AG10803 (cell line): ENCODE measurements at places on chromosomes 7 and 10.
A peak's percentile ranks its signal among the peaks of the same experiment; 100 is the strongest.

- DNase-seq: no peak
Measured at GRCh38 chr7:130390486-130390885, 10.2 kb downstream of the CPA1 start.

DNA sequence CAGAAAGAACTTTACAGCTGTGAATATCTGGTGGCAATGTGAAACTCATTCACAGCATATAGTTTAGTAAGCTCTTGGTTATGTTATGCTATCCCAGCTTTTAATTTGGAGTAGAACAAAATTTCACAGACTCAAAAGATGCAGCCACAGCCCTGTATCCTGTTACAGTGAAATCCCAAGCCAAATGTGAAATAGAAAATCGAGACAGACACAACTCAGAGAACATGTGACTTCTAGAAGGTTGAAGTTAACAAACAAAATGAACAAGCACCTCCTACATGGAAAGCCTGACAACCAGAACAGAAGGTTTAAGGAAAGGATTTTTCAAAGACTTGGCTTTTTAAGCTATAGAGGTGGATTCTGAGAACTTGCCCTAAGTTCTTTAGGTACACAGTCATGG is 39.6 kb downstream of the JAZF1 start:
- DNase-seq: no peak

DNA sequence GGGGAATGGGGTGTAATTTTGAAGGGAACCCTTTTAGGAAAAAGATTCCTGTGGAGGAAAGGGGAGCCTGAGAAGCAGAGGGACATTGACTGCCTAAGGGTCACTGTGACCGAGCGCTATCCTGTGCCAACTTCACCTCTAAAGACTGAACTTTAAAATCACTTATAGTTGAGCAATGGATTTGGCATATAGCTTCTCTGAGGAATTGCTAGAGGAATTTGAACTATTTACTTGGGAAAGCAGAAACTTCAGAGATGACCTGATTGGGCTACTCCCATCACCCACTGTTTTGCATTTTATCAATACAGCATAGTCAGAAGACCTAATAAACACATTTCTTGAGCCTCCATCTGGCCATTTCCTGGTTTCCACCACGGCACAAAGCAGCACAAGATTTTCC is 23.7 kb upstream of the WNT16 start:
- DNase-seq: peak; percentile 79

DNA sequence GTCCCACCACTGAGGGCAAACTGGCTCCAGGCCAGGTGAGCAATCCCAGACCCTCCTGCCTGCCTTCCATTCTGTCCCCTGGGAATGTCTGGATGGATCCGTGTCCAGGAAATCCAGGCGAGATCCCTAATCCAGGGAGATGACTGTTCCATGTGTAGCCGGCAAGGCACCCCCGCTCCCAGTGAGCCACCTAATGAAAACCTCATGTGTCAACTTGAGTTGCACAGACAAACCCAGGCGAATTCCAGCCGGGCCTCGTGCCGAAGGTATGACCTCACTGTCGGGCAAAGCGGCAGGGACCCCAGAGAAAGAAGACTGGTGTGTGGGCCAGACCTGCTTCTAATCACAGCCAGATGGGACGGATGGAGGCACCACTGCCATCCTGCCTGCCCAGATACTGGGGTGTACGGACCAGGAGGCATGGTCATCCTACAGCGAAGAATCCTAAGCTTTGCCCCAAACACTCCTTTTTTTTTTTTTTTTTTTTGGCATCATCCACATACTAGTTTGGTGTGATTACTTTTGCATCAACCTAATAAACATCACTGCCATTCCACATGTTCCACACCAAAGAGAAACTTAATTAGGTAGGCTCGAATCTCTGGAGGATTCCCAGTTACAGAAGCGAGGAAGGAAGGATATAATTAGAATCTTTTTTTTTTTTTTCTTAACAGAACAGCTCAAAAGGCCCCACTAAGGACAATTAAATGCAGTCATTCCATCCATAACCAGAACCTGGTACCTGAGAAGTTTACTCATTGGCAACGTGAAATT is 313.1 kb downstream of the CALN1 start:
- DNase-seq: peak; percentile 90

- no peak for DNase-seq
Measured at GRCh38 chr10:86068231-86069054, 298.2 kb downstream of the GRID1 start.

DNA sequence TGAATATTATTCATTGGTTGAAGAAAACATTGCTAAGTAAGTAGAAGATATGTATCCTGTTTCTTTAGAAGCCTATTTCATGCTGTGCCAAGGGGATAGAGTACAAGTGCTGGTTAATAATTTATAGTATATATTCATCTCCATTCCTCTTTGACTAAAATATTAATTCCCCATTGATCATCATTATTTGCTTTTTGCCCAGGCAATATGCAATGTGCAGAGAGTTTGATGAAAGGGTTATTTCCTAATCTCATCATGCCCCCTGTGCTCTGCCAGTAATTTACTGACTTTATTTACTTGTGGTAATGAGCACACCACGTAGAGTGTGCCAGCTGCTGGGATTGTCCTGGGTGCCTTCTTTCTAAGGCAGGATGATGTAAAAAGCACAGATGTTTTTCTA is 180.9 kb downstream of the REEP3 start:
- DNase-seq: no peak

DNA sequence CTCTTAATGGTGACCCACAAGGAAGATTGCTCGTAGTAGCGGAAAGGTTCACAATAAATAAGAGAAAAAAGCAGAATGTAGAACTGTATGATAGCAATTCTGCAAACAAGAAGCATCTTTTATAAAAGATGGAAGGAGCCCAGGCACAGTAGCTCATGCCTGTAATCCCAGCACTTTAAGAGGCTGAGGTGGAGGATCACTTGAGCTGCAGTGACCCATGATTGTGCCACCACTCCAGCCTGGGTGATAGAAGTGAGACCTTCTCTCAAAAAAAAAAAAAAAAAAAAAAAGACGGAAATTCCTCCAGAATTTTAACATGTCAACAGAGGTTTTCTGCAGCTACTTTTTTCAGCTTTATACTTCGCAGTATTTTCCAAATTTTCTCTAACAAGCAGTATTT is 13.2 kb downstream of the GATAD1 start:
- no peak for DNase-seq

DNA sequence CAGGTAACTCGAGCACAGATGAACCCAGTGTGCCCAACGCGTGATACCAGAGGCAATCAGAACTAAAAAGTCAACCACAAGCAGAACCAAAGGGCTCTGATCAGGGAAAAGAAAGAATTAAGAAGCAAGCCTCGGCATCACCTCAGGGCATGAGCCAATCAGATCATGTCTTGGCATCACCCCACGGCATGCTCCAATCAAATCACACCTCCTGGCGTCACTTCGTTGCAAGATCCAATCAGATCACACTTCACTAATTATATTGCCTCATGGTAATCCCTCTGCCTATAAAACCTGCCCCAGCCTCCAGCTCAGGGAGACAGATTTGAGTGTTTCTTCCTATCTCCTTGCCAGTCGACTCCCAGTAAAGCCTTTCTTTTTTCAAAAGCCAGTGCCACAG is 46.8 kb downstream of the TYW1B start:
- no peak for DNase-seq

GRCh38 chr7:84161398-84161797 is 33.2 kb downstream of the SEMA3A start:
- DNase-seq: no peak

DNA sequence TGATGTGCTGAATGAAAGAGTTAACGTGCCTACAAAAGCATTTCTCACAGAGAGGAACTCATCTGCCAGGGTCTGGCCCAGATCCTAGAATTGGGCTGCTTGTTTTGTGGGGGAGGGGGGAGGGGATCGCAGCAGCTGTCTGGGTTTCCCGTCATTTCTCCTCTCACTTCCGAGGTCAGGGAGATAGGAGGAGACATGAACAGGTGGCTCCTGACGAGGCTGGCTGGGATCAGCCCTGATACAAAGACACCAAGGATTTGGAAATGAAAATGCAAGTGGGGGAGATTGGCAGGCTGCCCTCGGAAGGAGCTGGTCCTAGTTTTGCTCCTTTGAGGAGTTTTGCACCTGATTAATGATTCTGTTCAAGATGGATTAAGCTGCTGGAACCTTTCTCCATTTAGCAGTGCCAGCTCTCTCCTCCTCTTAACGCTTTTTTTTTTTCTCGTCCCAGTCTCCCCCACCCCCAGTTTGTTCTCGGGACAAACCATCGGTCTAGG is 86.8 kb upstream of the KMT2C start:
- peak; percentile 34 for DNase-seq

DNA sequence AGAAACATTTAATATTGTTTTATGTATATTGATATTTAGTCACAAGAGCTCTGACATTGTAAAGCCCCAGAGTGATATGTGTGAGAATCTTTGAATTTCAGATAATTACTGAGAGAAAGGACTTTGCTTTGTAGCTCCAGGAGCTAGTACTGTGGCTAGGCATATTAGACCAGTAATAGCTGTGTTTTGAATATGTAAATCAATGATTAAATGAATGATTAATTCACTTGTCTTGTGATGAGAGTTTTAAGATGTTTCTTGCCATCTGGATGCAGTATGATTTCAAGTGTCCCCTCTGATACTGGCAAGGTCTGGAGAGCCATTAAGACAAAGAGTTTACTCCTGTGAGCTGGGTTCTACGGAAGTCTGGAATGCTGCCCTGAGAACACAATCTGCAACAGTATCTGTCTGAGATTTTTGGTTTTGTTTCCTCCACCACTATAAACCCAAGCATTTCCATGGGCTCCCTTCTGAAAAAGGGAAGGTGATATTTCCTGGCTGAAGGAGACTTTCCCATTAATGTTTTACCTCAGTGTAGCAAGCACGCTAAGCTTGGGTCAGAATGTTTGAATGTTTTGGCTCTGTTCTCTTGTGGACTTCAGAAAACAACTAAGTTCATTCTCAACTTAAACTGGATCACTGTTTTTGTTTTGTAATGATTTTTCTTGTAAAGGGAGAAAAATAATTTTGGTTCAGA is 61.3 kb upstream of the BICC1 start:
- DNase-seq: no peak

- no peak for DNase-seq
Measured at GRCh38 chr7:155360495-155361345, 63.0 kb downstream of the INSIG1 start.

DNA sequence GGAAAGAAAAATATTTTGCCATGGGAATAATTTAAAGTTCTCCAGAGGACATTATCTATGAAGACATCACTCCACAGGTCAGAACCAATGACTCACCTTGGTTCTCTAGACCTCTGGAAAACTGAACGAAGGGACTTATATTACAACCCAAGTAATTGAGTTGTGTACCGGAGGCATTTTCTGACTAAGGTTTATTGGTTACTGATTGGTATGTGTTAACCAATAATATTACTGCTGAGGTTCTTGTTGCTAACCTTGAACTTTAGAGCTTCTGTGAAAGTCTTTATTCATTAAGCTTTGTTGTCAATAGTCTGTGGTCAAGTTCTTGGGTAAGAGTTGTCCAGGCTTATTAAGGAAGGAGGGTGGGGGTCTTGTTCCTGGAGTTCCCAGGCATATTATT is 78.1 kb upstream of the MTPN start:
- no peak for DNase-seq

DNA sequence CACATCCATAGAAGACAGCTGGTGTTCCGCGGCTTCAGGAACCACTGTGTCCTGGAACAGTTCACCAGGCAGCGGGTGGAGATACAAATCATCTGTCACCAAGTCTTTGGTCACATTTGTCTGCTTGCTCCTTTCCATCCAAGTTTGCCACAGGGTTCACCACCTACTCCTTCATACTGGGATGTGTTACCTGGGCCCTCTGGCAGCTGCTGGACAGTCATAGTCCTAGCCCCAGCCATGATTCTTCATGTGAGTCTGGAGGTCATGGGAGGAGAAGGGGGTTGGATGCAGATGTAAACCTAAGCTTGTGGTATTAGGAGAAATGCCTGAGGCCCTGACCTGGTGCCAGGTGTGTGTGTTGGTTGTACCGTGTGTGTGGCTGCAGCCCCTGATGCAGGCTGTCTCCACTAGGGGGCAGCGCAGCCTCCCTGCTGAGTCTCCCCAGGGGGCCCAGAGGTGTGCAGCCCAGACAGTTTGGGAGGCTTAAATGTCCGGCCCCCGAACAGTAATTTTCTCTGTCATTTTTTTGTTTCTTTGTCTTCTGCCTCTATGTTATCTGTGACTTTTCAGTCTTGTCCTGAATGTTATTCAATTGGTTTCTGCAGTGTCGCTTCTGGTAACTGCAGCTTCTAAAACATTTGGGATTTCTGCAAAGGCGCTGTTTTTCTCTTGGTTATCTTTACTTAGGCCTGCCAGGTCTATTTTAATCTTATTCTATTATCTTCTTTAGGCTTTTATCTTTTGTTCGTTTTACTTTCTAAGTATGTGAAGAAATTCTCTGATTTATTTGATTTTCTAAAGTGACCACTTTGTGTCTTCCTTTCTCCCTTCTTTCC is 14.8 kb downstream of the NPS start:
- no peak for DNase-seq

- peak; percentile 33 for DNase-seq
Measured at GRCh38 chr10:79001082-79001885, 67.5 kb upstream of the ZMIZ1 start.

- DNase-seq: no peak
Measured at GRCh38 chr10:128167926-128168520, 41.8 kb upstream of the MKI67 start.

DNA sequence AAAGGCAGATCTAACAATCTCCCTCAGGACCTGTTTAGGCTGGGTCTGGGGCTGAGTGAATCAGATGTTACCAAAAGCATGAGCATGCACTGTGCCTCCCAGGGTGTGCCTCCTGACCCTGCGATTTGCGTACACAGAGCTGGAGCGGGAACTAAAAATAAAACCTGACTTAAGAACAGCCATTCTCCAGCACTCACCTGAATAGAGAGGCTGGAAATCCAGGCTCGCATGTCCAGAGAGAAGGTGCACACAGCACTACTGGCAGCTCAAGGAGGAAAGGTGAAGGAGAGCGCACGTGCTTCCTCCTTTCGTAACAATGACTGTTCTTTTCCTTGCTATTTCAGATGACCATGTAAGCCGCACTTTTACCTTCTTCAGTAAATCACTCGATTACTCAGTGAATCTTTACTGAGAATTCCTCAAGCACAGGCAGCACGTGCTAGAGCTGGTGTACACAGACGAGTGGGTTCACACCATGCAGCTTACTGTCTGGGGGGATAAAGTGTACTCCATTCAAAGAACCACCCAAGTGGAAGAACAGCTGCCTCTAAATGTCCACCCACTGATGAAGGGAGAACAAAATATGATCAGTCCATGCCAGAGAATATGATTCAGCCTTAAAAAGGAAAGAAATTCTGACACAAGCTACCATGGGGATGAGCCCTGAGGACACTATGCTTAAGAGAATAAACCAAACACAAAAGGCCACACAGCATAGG is 45.6 kb downstream of the SFMBT2 start:
- DNase-seq: no peak

- peak; percentile 6 for DNase-seq
Measured at GRCh38 chr10:128854963-128855362, 612.1 kb upstream of the MGMT start.

DNA sequence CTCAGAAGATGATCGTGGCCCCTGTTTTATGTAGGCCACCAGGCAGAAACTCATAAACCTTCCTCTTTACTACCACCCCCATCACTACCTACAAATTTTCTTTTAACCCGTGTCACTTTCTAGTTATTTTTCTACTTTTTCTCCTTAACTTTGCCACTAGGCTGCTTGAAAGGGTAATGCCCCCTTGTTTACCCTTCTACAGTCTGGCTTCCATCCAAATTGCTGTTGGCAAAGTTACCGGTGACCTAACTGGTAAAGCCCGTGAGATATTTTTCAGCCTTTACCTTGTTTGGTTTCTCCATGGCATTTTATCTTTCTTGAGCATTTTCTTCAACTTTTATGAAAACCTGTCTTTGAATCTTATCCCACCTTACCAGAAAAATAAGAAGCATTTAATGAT is 153.0 kb downstream of the WNT2 start:
- DNase-seq: no peak
